ENCODE measurements at places on chromosomes 7 and 10.

GRCh38 chr7:2117646-2118045, 115.1 kb downstream of the MAD1L1 start:
- no peak for DNase-seq

- DNase-seq, result no peak
These were observed 123.9 kb downstream of the TNS3 start for GRCh38 chr7:47458057-47458456.

DNA sequence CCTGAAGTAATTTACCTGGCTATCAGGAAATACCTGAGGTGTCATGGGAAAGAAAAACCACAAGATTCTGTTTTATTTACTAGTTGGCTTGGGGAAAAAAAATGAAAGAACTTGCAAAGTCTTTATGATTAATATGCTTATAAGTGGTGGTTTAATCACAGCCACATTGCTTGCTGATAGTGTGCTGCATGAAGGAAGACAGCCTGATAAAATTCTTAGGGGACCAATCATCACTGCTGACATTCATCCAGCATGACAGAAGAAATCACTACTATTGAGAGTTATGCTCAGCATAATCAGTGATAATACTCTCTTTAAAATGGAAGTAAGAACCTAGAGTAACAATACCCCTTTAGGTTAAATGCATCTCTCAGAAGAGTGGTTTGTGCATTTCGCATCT, 150.2 kb upstream of the LRRN3 start:
- DNase-seq, result no peak

DNA sequence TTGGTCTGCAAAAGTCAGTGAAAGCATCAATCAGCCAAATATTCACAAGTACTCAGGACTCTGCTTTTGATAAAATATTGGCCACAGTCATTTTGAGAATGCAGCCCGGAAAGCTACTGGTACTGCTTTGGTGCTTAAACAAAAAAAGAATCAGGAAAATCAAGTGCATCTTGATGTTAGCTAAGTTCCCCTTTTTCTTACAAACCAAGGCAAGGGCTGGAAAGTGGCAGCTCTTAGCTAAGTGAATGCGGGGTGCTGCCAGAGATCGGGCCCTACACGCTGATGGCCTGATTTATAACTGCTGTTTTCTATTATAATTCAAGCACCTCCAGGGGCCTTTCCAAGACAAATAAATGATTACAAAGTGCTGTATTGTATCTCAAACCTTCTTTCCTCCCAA, 136.8 kb upstream of the MGMT start:
- no peak for DNase-seq

DNA sequence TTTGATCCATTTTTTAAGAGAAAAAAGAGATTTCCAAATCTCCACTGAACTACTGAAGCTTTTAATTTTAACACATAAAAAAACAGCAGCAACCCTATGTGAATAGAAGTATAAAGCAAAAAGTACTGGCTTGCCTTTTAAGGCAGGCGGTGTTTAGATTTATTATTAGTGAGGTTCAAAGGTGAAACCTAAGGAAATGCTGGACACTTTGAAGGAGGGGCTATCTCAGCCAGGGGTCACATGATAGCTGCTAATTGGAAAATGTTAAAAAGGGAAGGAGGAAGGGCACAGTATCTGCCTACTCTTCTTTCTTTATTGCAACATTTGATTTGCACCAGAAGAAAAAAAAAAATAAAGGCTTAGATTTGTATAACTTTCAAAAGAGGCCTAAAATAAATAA, 183.8 kb downstream of the SKAP2 start:
- DNase-seq, result no peak

GRCh38 chr7:74501298-74501697, 47.6 kb downstream of the GTF2IRD1 start:
- no peak for DNase-seq

- DNase-seq, result no peak
These were observed 9.4 kb upstream of the ZC3HAV1 start for GRCh38 chr7:139118805-139119485.

- DNase-seq, result no peak
These were observed 95.1 kb downstream of the USP6NL start for GRCh38 chr10:11516431-11516746.
